Fibroblast of lung (primary cell): ENCODE measurements at places on chromosomes 13 and 19. TPM values are rescaled to one million over a fixed set of nuclear protein-coding genes. Genes with fewer than 3 reads are reported as not detected.

Gene DAND5
- not detected in 2 replicates for total RNA-seq

Gene KLF1
- total RNA-seq, result under 0.01 TPM in 1 of 2 replicates, not detected in the other

Gene BST2
- 4.3 and 4.6 TPM in 2 replicates for total RNA-seq

Gene ZNF506
- 11.0 and 16.5 TPM in 2 replicates for total RNA-seq

Gene ACP5
- 1.2 and 2.6 TPM in 2 replicates for total RNA-seq

Gene ZFP28
- total RNA-seq, result 8.0 and 14.9 TPM in 2 replicates
